G401 (cell line): ENCODE measurements at places on chromosomes 6 and 20.
A peak's percentile ranks its signal among the peaks of the same experiment; 100 is the strongest.

DNA sequence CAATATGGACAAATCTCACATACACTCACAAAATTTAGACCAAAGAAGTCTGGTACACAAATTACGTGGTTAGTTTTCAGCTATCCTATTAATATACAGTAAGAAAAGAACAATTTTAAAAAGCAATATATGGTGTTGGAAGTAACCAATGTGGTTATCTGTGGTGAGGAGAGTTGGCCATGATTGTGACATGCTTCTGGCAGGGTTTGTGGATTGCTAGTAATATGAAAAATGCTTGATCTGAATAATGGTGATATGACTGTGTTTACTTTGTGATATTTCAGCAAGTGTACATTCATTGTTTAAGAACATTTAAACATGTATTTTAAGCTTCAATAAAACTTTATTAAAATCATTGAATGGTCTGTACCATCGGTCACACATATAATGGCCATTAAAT is 99.1 kb downstream of the ADGB start:
- DNase-seq, result no peak

- no peak for DNase-seq
Observed at GRCh38 chr6:7914991-7915789, 4.6 kb upstream of the TXNDC5 start.

DNA sequence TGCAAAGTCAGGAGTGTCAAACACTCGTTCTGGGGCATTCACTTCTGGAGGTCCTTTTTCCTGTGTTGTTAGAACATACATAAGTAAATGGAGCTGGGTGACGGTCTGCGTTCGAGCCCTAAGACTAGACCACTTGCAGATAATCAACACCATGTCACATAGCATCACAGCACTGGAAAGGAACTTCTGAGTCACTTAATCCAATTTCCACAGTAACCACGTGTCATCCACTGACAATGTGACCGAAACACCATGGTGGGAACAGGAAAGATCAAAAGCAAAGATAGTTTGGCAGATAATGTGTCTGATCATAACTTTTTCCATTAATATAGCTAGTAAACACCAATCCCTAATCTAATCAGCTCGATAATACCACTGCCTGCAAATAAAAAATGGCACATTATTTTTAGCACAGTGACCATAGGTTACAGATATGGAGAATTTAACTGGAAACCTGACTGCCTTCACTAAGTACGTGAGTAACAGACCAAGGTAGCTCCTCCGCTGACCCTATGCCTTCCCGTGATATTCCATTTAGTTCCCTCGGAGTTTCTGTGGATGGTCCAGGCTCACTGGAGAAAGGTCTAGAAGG is 34.8 kb downstream of the WRNIP1 start:
- DNase-seq, result no peak

- no peak for DNase-seq
Observed at GRCh38 chr6:48474830-48475229, 363.8 kb upstream of the PTCHD4 start.

GRCh38 chr6:52517502-52518278 is 59.2 kb downstream of the TRAM2 start:
- no peak for DNase-seq

DNA sequence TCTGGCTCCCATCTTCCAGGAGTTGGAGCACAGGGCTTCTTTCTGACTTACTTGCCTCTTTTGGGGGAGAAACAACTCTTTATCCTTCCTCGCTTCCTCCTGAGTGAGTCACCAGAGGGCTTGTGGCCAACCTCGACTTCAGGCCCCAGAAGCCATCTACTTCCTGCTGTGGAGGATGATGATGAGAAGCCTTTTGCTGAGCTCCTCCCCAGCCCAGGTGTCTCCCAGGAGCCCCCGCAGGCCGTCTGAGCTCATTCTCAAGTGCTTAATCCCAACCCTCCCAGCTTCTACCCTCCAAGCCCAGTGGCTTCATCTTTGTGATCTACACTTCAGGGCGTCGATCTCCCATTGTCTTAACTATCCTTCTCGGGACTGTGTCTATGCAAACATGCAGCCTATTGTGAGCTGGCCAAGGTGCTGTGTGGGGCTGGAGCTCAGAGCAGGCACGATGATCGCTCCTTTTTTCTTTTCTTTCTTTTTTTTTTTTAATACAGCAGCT is 27.9 kb downstream of the SDCBP2 start:
- no peak for DNase-seq

DNA sequence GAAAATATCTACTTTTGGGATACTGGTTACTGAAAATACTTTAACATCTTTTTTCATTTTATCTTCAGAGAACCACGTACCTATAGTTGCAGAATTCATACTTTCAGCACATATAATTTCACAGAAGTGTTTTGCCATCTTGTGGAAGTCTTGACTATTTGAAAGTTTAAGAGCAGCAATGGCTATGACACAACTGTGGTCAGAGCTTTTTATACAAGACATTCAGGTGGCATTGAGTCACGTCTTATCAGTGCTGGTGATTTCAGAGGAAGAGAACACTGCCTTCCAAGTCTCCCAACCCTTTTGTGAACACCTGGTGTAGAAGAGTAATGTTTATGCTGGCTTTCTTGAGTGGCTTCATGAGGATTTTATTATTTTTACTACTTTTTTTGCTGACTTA is 171.6 kb downstream of the ARID1B start:
- no peak for DNase-seq

DNA sequence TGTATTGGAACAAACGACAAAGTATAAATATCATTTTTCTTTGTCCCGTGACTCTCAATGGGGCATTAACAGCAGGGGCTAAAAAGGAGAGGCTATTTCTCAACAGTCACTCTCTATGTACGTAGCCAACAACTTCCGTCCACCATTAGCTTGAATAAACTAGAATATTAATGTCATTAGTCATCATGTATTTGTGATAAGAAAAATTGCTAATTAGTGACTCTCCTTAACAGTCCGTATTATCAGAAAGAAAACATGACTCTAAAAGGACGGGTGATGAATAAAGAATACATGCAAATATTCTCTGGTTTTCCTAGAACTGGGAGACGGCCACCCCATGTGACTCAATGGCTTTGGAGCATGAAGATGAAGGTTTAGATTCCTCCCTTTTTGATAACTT is 18.6 kb downstream of the VIP start:
- no peak for DNase-seq

DNA sequence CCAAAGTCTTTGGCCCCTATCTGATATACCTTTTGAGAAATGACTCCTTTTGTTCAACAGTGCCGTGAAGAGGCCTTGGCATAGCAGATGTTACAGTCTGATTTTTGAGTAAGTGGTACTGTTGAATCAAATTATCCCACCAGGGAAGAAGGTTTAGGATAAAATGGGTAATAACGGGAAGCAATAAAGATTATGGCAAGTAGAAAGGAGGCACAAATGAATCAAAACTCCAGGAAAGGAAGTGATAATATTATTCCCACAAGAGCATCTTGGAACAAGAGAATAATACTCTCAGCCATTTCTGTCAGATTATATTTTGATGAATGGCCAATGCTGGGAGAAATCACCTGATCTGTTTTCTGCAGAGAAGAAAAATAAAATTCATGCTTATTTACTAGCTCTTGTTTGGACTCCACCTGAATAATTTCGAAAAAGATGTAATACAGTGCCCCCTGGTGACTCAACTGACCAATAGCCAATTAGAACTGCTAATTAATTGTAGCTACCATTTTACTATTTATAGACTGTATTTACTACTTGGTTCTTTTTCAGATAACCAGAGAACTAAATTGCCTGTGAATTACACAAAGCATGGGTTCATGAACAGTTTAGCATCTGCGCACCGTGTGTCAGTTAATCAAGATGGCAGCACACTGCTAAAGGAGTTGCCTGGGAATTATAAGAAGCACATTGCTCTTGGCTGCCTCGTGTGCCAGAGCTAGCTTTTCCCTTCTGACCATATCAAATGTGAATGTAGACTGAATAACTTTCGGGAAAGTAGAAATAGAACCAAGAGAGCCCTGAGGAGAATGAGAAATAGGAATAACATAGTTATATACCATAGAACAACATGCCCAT is 78.5 kb upstream of the TRDN start:
- peak; percentile 19 for DNase-seq

GRCh38 chr20:4633780-4634179 is 87.9 kb upstream of the PRND start:
- no peak for DNase-seq

GRCh38 chr6:114051031-114051430 is 80.1 kb upstream of the HDAC2 start:
- DNase-seq, result no peak

DNA sequence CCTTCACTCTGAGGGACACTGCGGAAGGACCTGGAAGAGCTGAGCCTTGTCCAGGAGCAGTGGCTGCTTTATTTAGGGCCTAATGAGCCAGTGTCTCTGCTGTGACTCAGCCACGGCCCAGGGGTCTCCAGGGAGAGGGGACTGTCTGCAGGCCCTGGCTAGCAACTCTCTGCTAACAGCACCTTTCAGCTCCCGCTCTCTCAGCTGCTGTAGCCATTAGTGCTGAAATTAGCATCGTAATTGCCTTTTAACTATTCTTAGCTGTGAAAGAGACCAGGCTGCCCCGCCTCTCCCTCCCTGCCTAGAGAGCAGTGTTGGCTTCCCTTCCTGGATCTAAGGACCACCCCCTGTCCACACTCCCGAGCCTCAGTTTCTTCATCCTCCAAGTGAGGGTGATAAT is 53.1 kb upstream of the SLC32A1 start:
- DNase-seq, result no peak

GRCh38 chr6:118913161-118913560 is 19.2 kb downstream of the ASF1A start:
- no peak for DNase-seq

DNA sequence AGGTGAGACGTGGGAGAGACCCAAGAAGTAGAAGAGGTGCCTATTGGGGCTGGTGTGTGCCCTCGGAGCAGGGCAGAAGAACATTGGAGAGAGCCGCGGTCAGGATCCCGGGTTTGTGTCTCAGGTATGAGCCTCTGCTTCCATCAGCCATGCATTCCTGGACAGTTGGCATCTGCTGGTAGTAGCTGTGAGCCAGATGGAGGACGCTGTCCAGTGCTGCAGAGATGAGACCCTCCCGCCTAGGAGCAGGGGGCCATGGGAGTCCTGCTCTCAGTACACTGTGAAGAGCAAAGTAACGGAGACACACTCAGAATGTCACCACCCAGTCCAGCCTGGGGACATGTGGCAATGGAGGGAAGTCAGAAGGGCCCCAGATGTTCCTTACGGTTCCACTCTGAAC is 108.2 kb downstream of the CDH4 start:
- DNase-seq, result no peak

- DNase-seq, result no peak
Observed at GRCh38 chr20:16569246-16570153, 3.7 kb downstream of the KIF16B start.

DNA sequence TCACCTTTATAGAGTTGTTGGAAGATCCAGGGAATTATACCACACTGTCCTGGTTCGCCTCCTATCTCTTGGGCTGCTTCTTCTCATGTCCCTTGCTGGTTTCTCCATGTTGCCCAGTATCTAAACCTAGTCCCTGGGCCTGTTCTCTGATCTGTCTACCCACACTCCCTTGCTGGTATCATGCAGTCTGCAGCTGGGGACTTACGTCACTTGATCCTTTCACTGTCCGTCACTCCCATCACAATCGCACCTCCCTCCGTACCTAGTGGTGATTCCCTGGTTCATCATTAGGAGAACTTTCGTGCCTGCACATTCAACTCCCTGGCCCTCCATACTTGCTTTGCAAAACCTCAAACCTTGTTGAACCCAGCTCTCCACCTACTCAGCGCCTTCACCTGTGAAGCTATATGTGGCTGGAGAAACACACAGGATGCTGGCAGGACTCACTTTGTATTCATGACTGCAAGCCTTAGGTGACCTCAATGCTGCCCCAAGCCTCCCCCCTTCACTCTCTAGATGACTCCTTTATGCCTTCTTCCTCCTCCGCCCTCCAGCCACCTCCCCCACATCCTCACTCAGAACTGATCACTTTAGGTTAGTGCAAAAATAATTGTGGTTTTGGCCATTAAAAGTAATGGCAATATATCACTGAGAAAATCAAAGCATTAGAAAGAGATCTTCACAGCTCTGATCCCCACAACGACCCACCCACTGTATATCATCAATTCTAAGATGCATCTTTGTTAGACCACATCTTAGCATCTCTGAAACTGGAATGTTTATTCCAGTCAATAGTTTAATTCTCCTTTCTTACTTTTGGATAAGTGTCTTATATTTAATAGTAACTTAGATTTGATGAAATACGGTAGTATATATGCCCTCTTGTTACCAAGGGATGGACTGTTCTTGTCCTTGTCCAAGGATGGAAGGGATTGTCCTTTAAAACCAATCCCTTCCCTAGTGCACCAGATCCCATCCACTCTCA is 26.4 kb downstream of the GDAP1L1 start:
- DNase-seq, result no peak

DNA sequence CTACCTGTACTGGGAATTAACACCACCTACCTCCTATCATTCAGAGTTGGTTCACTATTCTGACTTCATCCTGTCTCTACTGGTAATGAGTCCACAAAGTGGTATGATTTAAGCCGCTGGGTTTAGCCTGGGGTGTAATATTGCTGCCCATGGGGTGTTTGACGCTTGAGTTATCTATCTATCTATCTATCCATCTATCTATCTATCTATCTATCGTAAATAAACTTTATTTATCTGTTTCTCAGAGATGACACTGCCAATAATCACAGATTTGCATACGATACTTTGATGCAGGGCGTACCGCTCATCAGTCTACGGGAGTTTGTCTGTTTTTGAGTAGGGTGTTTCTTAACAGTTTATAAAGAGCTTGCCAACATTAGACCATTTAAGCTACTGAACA is 73.6 kb upstream of the ZNF184 start:
- no peak for DNase-seq

- peak; percentile 49 for DNase-seq
Observed at GRCh38 chr6:10478187-10479040, 42.7 kb upstream of the GCNT2 start.

GRCh38 chr6:25112322-25112773 is 166.8 kb upstream of the CARMIL1 start:
- no peak for DNase-seq

DNA sequence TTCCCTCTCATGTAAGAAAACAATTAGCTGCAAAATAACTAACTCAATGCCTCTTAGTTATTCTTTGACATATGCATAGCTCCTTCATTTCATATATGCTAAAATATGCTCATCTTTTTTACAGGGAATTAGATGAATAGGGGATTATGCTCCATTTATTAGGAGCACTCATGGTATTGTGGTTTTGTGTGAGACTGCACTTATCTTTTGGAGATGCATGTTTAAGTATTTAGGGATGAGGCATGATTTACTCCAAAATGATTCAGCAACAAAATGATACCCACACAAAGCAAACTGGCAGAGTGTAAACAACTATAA is 8.8 kb downstream of the BNIP5 start:
- DNase-seq, result no peak

DNA sequence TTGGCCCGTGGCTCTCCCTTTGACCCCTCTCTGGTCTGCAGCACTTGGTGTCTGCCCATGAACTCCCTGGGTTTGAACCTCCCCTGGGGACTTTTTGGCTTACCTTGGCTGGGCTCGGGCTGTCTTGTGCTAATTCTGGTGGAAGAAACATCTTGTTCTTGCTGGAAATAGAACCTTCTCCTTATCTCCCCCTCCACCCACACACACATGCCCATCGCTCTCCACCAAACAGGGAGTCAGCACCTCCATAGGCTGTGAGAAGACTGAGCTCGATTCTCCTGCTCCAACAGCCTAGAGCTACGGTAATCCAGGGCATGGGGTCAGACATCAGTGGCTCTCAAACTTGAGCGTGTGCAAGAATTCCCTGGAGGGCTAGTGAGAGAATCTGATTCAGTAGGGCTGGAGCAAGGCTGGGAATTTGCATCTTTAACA is 114.4 kb upstream of the SLC22A23 start:
- peak; percentile 50 for DNase-seq

GRCh38 chr20:60690771-60691170 is 561.3 kb upstream of the CDH4 start:
- no peak for DNase-seq
